M059J (cell line): ENCODE measurements at places on chromosomes 1 and 21. TPM values are rescaled to one million over a fixed set of nuclear protein-coding genes. Genes with fewer than 3 reads are reported as not detected.

The FAM110D gene
- not detected in 2 replicates for total RNA-seq

The DENND2C gene
- total RNA-seq: 0.39 and 0.84 TPM in 2 replicates

The LYPD8 gene
- 0.84 and 3.8 TPM in 2 replicates for total RNA-seq

The ADAMTS1 gene
- 58.6 and 94.4 TPM in 2 replicates for total RNA-seq

The GCSAML gene
- total RNA-seq: 0.42 and 0.84 TPM in 2 replicates

- no peak for DNase-seq
Measured at GRCh38 chr1:50105433-50105832, 3.3 kb upstream of the ELAVL4 start.

- DNase-seq: peak; percentile 73
Measured at GRCh38 chr1:100036718-100037655, 67.2 kb downstream of the SLC35A3 start.

- DNase-seq: no peak
Measured at GRCh38 chr1:168421399-168422004, 122.3 kb downstream of the XCL2 start.

- DNase-seq: no peak
Measured at GRCh38 chr1:80244372-80244771, 1237.8 kb upstream of the ADGRL4 start.

DNA sequence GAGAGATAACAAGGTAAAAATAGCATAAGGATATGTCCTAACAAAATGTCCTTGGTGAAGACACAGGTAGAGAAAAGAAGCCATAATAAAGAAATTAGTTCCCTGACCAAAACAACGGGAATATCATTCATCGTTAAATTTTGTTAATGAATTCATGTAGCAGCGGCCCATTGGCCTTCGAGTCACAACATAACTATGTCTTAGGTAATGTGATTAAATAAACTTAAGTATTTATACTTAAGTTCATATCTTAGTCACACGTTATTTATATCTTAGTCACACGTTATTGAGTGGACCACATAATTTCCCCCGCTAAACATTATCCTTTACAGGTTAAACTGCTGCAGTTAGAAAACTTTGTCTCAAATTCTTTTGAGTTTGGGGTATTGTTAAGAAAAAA, 1.2 kb downstream of the NEXN start:
- peak; percentile 88 for DNase-seq

DNA sequence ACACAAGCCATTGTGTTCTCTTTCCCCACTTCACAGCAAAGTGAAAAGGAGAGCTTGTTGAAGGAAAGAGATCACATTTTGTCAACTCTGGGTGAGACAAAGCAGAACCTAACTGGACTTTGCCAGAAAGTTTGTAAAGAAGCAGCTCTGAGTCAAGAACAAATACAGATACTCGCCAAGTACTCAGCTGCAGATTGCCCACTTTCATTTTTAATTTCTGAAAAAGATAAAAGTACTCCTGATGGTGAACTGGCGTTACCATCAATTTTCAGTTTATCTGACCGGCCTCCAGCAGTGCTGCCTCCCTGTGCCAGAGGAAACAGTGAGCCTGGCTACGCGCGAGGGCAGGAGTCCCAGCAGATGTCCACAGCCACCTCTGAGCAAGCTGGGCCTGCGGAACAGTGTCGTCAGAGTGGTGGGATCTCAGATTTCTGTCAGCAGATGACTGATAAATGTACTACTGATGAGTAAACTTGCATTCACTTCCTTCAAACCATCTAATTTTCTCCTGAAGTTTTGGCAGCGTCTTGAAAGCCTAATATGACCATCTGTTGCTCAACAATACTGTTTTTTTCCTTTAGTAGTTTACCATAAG, 43.7 kb downstream of the BACH1 start:
- peak; percentile 98 for DNase-seq

DNA sequence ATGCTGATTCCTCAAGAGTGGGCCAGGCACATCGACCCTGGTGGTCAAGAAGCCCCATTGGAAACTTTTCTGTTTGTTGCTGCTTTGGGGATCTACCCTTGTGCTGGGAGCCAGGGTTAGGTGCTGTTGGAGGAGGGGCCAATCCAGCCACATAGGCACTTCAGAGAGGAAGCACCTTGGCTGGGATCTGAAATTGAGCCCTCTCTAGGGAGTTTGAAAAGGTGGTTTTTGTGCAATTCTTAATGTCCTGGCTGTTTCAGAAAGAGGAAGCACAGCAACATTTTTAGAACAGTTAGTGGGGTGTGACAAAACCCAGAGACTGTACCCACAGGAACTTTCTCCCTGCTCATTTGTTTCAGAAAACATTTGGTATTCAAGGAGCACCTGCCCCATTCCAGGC, 17.2 kb upstream of the BEND5 start:
- DNase-seq: no peak

DNA sequence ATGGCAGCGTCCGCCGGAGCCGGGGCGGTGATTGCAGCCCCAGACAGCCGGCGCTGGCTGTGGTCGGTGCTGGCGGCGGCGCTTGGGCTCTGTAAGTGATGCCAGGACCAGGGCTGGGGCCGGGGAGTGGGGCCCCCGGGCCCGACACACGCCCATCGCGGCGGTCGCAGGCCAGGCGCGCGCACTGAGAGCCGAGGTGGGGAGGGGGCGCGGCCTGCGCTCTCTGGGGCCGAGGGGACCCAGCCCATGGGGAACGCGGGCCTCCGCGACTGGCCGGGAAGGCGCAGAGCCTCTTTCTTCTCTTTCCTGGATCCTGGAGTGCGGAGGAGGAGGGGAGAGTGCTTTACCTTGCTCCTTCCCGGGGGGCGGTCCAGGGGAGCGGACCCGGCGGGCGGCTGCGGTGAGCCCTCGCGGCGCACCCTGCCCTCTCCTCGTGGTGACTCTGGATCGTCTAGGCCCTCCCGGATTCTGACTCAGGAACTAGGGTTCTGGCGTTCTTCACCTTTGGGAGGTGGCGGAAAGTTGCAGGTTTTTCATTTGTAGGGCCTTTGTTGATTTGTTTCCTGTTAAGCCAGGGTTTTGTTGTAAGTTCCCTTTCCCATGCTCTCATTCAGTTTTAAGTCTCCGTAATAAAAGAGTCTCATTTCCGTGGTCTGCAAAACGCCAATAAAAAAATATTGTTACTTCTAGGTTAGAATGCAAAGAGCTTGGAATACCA, 529 bp downstream of the MPZL1 start:
- peak; percentile 73 for DNase-seq

DNA sequence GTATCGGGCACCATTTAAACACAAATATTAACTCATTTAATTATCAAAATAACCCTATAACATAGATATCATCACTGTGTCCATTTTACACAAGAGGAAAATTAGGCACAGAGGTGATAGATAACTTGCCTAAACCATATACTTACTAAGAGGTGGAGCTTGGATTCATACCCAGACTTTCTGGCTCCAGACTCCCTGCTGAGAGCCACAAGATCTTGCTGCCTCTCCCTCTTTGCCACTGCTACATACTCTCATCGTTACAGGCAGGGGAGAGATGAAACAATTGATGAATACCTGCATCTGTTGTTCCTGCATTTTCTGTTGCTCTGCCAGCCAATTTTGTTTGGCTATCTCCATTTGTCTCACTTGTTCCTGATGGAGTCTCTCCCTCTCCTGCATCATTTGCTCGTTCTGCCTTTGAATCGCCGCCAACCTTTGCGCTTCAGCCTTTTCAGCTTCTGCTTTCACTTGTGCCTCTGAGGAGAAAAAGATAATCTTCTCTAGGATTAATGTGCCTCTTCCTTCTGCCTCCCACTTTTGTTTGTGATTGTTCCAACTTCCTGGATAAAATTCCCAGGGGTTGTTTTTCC, 10.6 kb downstream of the GBP5 start:
- peak; percentile 75 for DNase-seq

- DNase-seq: no peak
Measured at GRCh38 chr1:209855623-209856022, 27.9 kb downstream of the UTP25 start.

DNA sequence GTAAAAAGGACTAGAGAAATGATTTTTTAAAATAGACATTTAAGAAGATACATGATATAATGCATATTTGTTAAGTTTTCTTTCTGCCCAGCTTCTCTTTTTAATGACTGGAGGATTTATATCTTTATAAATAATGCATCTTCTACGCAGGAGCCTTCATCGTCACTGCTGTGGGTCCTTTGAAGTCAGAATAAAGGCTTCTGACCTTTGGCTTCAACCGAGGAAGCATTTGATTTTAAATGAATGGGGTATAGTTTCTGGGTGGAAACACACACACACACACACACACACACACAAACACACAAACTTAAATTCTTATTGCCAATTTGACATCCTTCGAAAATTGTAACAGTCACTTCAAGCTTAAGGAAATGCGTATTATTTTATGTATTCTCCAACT, 690.9 kb downstream of the BRINP3 start:
- DNase-seq: no peak

GRCh38 chr21:14817311-14817710, 247.5 kb downstream of the NRIP1 start:
- no peak for DNase-seq

- no peak for DNase-seq
Measured at GRCh38 chr1:108557296-108557695, 2.6 kb upstream of the EEIG2 start.

DNA sequence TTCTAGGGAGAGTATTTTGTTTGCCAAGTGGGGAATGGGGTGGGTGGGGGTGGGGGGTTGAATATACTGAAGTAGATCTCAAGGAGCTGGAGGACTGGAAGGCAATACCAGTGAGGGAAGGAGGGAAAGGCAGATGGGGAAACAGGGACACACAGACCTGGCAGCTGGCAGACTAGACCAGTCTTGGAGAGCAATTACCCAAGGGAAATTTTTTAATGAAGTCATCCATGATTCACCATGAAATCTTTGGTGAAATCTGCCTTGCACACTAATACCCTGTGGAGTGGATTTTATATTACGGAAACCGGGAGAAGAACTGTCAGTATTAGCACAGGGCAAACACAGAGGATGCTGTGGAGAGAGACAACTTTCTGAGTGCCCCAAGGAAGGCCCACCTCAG, 29.7 kb upstream of the MARK1 start:
- peak; percentile 10 for DNase-seq

DNA sequence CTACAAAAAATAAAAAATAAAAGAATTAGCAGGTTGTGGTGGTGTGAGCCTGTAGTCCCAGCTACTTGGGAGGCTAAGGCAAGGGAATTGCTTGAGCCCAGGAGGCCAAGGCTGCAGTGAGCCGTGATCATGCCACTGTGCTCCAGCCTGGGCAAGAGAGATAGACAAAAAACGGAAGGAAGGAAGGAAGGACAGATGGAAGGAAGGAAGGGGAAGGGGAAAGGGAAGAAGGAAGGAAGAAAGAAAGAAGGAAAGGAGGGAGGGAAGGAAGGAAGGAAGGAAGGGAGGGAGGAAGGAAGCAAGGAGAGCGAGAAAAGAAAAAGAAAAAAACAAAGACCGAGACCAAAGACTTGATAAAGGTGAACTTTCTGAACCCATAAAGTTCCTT, 25.3 kb upstream of the RAP1A start:
- no peak for DNase-seq
